ENCODE measurements at places on chromosomes 13 and 19. TPM values are rescaled to one million over a fixed set of nuclear protein-coding genes. Genes with fewer than 3 reads are reported as not detected.

- H3K36me3 ChIP-seq: no peaks in the 10 kb centered on the region
- no peaks in the 10 kb centered on the region for H3K27me3 ChIP-seq
- no peak for DNase-seq
Observed at GRCh38 chr19:35408284-35409171, 37.7 kb downstream of the GPR42 start.

DNA sequence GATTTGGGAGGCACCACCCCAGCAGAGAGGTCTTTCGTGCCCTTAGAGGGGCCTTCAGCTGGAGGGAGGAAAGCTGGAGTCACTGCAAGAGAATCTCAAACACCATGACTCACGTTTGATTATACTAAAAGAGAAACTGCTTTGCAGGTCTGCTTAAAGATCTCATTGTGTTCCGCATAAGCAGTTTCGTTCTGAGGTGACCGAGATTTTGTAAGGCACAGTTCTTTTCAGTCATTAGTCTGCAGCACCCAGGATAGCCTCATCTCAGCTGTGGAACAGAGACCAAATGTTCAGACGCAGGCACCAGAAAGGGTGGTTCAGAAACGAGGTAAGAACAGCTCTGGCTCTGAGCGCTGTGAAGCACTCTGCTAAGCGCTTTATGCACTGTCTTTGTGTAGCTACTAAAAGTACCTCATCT lies 71.2 kb upstream of the GTF3A start:
- peaks cover 5% of the 10 kb centered on the region for H3K27me3 ChIP-seq
- no peaks in the 10 kb centered on the region for H3K4me1 ChIP-seq
- no peak for DNase-seq
- H3K27ac ChIP-seq: no peak overlapping the region
- H3K36me3 ChIP-seq: no peaks in the 10 kb centered on the region

- H3K36me3 ChIP-seq: no peaks in the 10 kb centered on the region
- H3K27me3 ChIP-seq: no peaks in the 10 kb centered on the region
- H3K27ac ChIP-seq: no peak overlapping the region
- no peak overlapping the region for H3K4me3 ChIP-seq
- no peaks in the 10 kb centered on the region for H3K4me1 ChIP-seq
Observed at GRCh38 chr13:79589603-79590393, 108.8 kb downstream of the NDFIP2 start.

DNA sequence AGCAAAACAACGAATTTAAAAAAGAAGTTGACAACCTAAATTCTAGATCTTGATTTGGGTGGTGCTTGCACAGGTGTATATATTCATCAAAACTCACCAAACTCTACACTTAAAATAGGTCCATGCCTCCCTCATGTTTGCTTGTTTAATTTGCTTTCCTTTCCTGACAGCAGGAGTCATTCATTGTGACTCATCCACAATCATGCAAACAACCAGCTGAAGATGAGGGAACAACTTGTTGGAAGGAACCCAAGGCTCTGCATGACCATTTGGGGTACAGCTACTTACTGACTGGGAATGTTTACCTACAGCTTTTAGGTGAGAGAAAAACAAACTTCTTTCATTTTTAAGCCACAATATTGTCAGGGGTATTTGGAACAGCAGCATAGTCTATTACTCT lies 96.6 kb downstream of the RXFP2 start:
- H3K27me3 ChIP-seq: peaks cover 3% of the 10 kb centered on the region
- H3K27ac ChIP-seq: no peak overlapping the region
- no peaks in the 10 kb centered on the region for H3K4me1 ChIP-seq
- peak; percentile 9 for DNase-seq
- no peak overlapping the region for H3K4me3 ChIP-seq
- H3K36me3 ChIP-seq: no peaks in the 10 kb centered on the region

DNA sequence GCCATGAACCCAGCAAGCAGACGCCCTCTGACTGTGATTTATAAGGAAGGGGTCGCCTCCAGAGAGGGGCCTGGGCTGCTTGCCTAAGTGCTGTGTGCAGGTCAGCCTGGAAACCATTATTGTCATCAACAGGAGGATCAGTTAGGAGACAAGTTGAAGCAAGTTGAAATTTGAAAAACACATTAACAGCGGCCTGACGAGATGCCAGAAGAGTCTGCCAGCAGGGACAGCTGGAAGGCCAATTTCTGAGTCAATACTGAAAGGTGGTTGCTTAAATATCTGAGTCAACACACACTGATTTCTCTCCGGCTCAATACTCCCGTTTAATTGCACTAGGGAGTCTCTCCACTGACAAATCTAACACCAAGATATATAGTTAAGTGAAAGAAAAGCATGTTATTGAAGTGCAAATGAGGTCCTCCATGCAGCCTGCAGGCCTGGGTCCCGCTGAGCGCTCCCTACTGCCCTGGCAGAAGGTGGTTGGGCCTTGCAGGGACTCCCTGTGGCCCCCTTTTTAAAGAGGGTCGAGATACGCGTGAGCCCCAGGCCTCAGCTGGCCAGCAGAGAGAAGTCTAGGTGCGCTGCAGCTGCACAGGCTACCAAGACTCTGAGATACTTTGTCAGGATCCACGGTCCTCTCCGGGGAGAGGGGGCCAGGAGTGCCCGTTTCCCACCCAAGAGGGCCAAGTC lies 91.1 kb downstream of the RNASEH2B start:
- no peak overlapping the region for H3K27ac ChIP-seq
- H3K36me3 ChIP-seq: no peaks in the 10 kb centered on the region
- peaks cover 3% of the 10 kb centered on the region for H3K27me3 ChIP-seq
- DNase-seq: no peak
- H3K4me3 ChIP-seq: no peak overlapping the region

DNA sequence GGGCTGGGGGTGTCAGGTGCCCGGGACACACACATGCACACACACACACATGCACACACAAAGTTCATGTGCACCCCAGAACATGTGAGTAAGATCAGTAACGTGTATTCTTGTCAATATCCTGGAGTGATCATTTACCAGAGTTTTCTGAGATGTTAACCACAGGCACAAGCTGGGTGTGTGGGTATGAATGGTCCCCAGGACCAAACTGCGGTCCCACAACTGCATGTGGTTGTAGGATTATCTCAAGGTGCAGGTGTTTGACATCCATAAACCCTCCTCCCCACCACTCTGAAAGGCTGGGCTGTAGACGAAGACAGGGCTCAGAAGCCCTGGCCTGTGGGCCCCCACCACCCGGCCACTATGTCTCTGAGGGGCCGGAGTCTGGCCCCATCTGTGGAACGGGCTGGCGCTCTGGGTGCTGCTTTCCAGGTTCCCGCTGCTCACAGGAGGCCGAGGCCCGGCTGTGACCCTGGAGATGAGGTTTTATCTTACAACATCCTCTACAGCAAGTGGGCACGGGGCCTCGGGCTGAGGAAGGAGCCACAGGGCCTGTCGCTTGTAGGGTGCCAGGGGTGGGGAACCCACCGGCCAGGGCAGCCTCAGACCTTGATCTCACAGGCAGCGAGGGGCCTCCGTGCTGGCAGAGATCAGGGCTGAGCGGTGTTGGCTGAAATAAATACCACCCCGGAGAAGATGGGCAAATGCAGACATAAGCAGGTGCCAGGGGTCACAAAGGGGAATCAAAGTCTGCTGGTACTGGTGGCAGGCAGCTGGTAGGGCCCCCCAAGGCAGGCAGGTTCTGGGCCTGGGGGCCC lies 4.3 kb downstream of the F2RL3 start:
- no peak overlapping the region for H3K4me3 ChIP-seq
- no peak for DNase-seq
- no peak overlapping the region for H3K27ac ChIP-seq
- peaks cover 7% of the 10 kb centered on the region for H3K4me1 ChIP-seq
- H3K27me3 ChIP-seq: no peaks in the 10 kb centered on the region

ADAMTSL5 gene
- 0.07 TPM for polyA plus RNA-seq

TMEM161A gene
- 54.9 TPM for polyA plus RNA-seq

PPM1N gene
- polyA plus RNA-seq: 0.59 TPM

GJA3 gene
- polyA plus RNA-seq: not detected

FCAR gene
- not detected for polyA plus RNA-seq

SERPINE3 gene
- not detected for polyA plus RNA-seq
